DMS79 treated with DMSO at 0.1 percent for 48 hours (cell line): ENCODE measurements at places on chromosomes 11 and 22.

DNA sequence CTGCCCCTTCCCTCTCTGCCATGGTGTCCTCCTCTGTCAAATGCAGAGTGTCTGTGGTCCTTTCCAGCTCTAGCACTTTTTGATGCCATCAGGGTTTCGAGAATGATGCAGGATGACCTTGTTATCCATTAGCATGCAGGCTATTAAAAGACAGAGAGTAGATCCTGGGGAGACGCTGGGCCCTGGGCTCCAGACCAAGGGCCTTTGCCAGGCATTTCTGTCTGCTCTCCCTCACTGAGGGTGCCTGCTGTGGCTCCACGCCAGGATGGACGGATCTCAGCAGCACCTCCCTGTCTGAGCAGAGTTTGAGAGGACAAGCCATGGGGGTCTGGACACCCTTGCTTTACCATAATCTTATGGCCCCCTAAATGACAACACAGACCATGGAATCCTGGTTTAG, 110.8 kb upstream of the CD82 start:
- DNase-seq = no peak

DNA sequence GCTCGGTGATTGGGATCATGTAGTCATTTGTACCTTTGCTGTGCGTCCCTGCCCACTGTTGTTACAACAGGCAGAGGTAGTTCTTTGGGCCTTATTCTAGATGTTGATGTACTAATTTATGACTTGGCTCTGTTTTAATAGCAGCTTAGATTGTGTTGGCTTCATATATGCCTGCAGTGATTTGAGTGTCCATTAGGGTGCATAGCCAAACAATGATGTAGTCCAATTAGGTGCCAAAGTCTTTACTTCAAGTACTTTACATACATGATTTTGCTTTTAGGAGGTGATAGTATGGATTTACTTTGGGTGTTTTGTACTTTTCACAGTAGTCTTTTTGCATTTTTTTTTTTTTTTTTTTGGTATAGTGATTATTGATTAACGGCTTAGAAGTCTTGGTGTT, 46.4 kb downstream of the PPP6R3 start:
- DNase-seq = no peak

DNA sequence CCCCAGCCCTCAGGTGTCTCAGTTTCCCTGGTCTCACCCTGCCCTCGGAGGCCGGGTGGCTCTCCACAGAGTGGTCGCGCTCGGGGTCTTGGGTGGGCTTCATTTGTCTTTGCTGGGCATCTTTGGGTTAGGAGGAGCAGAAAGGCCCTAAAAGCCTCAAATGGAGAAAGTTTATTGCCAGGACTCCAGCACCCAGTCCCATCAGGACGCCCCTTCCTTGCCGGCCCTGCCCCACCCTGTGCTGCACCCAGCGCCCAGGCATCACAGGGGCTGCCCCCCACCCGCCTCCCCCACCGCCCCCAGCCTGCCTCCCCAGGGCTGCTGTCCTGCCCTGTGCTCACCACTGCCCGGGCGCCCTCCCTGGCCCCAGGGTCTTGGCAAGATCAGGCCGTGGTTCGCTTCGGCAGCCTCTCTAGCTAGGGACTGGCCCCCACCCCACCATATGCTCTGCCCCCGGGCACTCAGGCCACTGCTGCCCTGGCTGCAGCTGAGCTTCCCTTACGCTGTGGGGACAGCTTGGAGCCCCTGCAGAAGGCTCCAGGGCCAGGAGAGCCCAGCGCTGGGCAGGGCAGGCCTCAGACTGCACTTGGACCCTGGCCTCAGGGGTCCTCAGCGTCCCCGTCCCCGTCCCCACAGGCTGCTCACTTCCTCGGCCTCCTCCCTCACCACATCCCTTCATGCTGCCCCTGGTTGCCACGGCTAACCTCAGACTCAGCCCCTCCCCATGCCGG, 31.4 kb downstream of the MOB2 start:
- no peak for DNase-seq

- no peak for DNase-seq
Observed at GRCh38 chr11:70857894-70858293, 394.5 kb downstream of the SHANK2 start.

DNA sequence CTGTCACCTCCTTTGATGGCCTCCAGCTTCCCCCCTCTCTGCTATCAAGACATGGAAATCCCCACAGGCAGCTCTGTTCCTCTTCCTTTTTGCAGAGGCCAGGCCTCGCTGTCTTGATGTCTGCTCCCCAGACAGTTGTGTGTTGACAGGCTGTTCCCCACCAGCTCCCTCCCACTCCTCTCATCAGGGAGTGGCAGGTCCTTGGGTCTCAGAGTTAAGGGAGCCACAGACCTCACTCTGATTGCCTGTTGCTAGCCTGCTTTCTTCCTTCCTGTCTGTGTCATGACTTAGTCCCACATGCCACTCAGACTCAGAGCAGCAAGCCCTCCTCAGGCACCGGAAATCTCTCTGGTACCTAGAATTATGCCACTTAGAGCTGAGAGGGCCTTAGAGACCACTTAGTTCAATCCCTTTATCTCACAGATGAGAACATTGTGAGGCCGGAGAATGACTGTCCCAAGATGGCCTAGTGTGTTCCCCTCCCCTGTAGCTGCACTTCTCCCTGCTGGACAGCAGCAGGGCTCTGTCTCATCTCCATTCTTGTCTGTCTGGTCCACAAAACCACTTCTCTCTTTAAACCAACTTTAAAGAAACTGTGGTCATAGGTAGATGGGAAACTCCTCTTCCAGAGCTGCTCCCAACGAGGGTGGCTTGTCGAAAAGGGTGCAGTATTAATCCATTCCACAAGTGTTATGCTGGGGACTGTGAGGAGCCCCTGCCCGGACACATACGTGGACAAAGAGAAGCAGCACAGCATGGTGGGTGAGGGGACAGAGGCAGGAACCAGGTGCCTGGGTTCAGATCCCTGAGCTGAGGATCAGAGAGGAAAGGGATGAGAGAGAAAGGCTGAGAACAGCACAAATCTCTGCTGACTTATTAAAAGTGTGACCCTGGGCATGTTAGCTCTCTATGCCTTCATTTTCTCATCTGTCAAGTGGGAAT, 4.2 kb downstream of the AMPD3 start:
- DNase-seq = peak; percentile 6

- no peak for DNase-seq
Observed at GRCh38 chr11:13777341-13777985, 109.0 kb downstream of the FAR1 start.

DNA sequence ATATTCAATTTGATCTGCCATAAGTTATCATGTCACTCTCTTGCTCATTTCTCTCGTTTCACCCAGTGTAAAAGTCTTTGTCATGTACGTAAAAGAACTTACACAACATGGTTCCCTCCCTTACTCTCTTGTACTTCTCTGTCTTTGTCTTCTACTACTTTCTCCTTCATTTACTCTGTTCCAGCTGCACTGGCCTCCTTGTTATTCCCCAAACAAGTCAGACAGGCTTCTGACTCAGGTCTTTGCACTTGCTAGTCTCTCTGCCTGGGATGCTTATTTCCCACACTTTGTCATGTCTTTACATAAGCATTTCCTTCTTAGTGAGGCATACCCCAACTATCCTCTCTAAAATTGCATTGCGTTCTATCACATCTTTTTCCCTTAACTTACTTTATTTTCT, 117.3 kb downstream of the CYP2R1 start:
- no peak for DNase-seq

DNA sequence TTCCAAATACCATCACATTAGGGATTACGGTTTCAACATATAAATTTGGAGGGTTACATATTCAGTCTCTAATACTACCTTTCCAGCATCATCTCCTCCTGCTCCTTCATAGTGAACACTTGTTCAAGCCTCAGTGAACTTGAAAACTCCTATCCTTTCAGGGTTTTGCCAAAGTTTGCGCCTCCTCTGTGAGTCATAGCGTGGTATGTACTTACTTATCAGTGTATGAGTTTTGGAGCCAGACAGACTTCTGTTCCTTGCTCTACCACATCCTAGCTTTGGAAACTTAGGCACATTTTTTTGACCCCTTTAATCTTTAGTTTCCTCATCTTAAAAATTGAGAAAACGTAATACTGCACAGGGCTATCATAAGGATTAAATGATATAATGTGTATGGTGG, 160.1 kb upstream of the ZC3H12C start:
- no peak for DNase-seq

DNA sequence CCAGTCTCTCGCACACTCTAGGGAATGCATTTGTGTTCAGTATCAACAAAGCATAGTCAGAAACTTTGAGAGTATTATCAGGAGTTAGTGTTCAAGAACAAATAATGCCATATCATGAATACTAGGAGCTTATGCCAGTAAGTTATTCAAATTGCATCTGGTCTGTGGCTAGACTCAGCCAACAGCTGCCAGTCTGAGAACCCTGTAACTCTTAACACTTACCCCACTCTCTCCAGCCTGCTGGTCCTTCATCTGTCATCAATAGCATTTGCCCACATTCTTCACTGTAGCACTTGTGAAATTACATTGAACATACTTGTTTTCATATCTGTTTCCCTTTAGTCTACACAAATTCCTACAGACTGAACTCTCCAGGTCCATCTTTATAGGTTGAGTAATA, 1157.5 kb upstream of the RAG2 start:
- no peak for DNase-seq

- DNase-seq = no peak
Observed at GRCh38 chr22:40955571-40955970, 4.4 kb downstream of the RBX1 start.

GRCh38 chr11:43825217-43825816, 55.3 kb upstream of the ALKBH3 start:
- no peak for DNase-seq

GRCh38 chr22:16957781-16958180, 50.2 kb downstream of the GAB4 start:
- no peak for DNase-seq

DNA sequence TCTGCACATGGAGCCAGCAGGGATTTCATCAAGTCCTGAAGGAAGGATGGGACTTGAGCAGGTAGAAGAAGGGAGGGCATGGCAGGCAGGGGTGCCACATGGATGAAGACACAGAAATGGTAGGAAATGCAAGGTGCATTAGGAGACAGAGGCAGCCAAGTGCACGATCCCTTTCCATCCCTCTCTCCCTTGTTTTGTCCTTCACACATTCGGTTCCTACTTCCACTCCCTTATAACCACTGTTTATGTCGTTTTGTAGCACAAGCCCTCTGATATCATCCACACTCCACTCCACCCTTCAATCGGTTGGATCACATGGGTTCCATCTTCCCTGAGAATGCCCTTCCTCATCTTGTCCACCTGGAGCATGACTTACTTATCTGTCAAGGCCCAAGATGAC, 35.2 kb downstream of the IFT27 start:
- DNase-seq = no peak

DNA sequence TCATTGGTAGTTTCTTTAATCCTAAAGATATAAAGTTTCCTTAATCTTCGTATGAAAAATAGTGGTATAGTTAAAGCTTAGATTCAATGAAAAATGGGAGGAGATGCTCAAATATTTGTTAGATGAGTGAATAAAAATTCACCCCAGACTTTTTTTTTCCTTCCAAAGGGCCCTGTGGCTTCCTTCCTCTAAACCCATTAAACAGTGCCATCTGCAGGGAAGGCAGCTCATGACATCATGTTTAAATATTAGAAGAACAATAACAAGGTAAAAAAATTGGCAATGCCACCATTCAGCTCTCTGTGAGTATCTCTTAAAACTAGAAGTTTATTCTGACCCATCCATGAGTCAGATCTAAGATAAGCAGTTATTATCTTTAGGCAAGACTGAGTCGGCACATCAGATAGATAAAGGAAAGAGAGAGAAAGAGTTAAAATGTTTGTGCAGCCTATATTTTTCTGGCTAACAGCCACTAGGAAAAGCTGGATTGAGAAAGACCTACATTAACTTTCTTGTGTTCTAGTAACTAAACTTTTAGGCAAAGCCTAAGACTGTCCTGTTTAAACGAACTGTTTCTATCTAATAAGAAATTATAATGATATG, 19.1 kb upstream of the OOSP1 start:
- no peak for DNase-seq

DNA sequence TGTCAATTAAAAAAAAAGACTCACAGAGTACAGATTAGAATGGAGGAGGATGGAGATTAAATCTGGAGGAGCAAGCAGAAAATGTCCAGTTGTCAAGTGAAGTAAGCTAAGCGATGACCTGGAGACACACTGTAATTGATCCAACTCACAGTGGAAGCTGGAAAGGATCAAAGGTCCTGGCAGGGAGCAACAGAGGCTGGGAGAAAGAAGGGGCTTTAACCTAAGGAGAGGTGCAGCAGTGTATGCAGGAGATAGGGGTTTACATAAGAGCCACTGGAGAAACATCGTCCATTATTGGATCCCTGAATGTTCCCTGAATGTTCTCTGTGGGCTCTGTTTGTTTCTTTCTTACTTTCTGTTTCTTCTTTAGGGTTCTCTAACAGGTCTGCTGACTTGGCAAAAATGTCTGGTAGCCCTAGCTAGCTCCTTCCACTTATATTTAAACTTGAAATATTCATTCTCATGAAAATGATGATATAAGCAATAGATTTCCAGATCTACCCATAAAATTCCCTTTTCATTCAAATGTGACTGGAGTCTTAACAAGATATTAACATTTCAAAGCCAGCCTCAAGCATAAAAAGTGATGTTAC, 30.1 kb upstream of the CAT start:
- DNase-seq = no peak

- DNase-seq = no peak
Observed at GRCh38 chr11:62127426-62127825, 3.6 kb downstream of the INCENP start.

GRCh38 chr11:62689421-62690183, at the start of gene LRRN4CL:
Gene LRRN4CL, minus strand, starts transcription at chr11:62689530. Its CDS starts 1,022 bp downstream, at chr11:62688508.
- no peak for DNase-seq

GRCh38 chr11:130457623-130458409, 9.4 kb downstream of the ADAMTS15 start:
- DNase-seq = no peak

DNA sequence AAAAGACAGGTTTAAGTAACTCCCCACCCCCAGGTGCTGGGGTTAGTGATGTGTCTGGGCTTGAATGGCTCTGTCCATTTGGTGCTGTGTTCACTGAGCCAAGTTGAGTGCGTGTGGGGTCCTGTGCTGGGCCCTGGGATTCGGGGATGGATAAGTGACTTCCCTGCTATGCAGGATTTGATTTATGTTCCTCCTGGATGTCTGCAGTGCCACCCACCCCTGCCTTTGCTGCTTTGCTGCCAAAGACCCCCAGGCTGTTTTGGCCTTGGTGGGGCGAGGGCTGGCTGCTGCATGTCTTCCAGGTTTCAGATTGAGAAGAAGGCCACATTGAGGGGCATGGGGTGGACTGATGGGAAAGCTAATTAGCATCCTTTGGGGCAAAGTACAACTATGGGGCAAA, 77.9 kb upstream of the PARVG start:
- DNase-seq = no peak

- no peak for DNase-seq
Observed at GRCh38 chr11:33930317-33931021, 38.6 kb upstream of the LMO2 start.

DNA sequence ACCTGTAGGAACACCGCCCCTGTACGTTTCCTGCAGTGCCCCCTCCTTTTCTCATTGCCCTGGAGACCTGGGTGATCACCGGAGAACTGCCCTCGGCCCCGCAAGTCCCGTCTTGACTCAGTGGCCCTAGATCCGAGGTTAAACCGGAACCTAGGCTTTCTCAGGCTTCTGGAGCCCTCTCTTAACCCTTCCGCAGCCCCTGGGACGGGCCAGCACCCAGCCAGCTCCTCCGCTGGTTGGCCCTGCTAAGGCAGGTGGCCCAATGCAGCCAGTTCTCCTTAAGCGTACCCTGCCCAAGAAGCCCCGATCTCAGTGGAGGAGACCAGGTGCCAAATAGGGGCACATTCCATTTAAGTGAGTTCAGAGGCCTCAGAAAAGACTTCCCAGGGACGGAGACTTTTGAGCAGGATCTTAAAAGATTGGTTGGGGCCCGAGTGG, 776 bp downstream of the NLRX1 start:
- DNase-seq = no peak
